ENCODE measurements at places on chromosomes 12 and 14. TPM values are rescaled to one million over a fixed set of nuclear protein-coding genes. Genes with fewer than 3 reads are reported as not detected.

The ART4 gene
- total RNA-seq: not detected

DNA sequence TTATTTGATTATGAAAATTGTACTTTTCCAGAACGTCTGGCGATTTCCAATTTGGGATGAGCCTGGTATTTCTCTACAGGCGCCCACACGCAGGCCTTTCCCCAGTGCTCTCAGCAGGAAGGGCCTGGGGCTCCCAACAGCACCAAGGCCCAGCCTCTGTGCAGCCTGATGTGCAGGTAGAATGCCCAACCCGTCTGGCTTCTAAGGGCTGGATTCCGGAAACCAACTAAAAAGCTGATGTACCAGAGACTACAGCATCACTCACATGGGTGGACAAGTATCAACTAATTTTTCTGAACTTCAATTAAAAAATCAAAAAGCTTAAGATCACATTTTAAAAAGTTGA lies 25.8 kb downstream of the CDC42BPB start:
- no peak for DNase-seq

DNA sequence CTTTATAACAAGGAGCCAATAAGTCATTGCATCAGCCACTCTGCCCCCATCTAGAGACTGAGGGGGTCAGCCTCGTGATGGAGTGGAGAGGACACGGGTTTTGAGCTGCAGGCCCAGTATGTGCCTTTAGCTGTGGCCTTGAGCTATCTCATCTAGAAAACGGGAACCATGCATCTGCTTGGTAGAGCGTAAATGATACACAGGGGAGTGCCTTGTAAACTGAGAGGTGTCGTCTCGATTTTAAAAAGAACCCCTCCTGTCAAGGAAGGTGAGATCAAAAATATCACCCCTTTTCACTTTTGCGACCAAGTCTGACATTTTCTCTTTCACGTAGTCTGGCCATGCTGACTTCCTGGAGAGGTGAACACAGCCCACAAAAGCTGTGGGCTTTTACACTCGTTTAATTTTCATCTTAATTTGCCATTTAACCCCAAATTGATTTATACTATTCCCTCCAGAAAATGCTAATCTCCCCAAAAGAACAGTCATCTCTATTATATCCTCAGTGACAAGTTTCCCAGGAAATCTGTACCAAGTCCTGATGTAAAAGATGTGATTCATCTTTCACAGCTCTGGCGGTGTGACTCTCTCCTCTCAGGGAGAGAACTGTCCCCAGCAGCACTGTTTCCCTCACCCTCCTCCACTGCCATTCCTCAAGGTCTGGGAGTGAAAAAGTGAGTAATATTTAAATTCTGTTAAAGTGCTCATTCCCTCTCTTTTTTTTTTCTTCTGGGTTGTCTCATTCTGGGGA lies 30.6 kb downstream of the VCPKMT start:
- peak; percentile 18 for DNase-seq

GRCh38 chr12:19704966-19705365 lies 265.7 kb downstream of the AEBP2 start:
- DNase-seq: no peak

- no peak for DNase-seq
Measured at GRCh38 chr14:75561013-75561432, 17.4 kb upstream of the FLVCR2 start.

- no peak for DNase-seq
Measured at GRCh38 chr14:95025218-95025617, 132.1 kb downstream of the DICER1 start.

DNA sequence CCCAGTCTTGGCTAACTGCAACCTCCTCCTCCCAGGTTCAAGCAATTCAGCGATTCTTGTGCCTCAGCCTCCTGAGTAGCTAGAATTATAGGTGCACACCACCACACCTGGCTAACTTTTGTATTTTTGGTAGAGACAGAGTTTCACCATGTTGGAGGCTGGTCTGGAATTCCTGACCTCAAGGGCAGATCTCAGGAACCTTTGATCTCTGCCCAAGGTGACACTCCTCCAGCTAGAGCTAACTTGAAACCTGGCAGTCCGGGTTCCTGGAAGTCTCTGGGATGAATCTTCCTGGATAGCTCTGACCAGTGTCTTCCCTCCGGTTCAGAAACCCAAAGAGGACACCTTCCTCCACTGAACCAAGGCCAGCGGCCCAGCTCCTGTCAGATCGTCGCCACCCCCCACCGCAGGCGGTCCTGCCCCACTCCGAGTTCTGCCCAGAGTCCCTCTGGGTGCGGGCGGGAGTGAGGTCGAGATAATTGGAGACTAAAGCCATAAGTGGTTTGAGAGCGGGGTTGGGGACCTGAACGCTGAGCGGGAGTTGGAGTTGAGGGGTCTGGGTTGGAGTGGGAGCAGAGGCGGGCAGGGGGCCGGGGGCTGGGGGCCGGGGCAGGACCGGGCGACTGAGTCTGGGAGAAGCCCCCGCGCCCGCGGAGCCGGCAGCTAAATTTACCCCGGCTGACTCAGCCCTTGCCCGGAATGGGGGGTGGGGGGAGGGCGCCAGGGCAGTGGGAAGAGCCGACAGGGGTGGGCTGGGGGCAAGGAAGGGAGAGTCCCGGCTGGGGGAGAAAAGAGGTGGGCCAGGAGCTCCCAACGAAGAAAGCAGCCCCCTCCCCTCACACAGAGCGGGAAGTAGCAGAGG lies 4.7 kb downstream of the DDN start:
- no peak for DNase-seq

DNA sequence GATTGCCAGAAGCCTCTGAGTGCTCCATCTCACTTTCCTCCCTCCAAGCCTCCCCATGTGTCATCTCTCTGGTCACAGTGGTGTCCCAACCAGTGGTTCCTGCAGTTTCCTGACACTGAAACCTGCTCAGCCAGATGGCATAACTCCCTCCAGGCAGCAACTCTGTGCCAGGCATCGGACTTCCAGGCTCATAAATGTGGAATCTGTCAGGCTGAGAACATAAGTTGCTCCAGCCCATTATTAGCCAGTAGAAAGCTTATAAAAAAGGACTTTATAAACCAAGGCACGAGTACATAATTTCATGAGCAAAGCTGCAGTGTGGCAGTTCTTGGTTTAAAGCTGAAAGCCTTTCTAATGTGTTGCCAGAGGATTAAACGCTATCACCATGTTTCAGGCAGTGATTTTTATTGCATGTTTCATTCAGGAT lies 194.3 kb downstream of the DACT1 start:
- DNase-seq: no peak

GRCh38 chr14:51612449-51612848 lies 39.3 kb upstream of the FRMD6 start:
- no peak for DNase-seq

- DNase-seq: no peak
Measured at GRCh38 chr14:83463500-83464098, 1929.9 kb upstream of the SEL1L start.

DNA sequence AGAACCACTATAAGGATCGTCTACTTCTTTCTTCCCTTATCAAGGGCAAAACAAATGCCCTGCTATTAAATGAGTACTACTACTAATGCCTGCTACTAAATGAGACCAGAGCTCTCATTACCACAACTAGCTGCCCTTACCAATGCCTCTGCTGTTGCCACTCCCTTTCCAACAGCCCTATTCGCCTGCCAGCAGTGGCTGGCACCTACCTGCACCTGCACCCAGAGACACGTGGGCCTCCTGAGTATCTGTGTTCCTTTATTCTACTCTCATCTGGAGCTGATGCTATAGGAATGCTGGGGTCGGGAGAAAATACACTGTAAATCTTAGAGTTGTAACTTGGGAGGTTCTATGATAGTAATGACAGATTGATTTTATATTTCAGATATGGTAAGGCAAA lies 174.7 kb downstream of the SLC2A13 start:
- no peak for DNase-seq

- no peak for DNase-seq
Measured at GRCh38 chr14:66530526-66530925, 22.6 kb downstream of the GPHN start.

The ARPC3 gene
- 140 TPM for total RNA-seq

GRCh38 chr14:105206873-105207272 lies 25.8 kb upstream of the NUDT14 start:
- DNase-seq: no peak
